ENCODE measurements at places on chromosomes 3 and 15.
A peak's percentile ranks its signal among the peaks of the same experiment; 100 is the strongest.

- DNase-seq = no peak
Measured at GRCh38 chr3:55512571-55513343, 25.7 kb upstream of the WNT5A start.

- DNase-seq = no peak
Measured at GRCh38 chr3:143261848-143262247, 142.3 kb downstream of the CHST2 start.

GRCh38 chr3:105417525-105418289, 51.0 kb downstream of the ALCAM start:
- no peak for DNase-seq

DNA sequence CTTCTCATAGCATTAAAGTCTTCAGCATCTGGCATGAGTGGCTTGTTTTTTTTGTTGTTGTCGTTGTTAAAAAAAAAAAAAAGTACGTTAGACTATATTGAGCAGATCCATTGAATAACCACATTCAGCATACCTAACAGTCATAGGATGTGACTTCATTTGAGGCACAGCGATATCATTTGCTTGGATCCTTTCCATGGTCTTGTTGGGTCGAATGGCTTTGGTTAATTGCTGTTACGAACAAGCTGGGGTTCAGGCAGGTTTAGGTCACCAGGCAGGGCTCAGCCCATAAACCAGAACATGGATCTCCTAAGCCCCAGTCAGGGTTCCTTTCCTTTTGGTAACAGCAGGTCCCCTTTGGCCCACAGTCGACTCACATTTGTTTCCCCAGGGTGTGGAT, 76.2 kb downstream of the POLR2M start:
- DNase-seq = no peak

- DNase-seq = peak; percentile 23
Measured at GRCh38 chr3:4976109-4976508, 3.1 kb upstream of the BHLHE40 start.

- no peak for DNase-seq
Measured at GRCh38 chr3:12143949-12144504, 14.7 kb downstream of the TIMP4 start.

DNA sequence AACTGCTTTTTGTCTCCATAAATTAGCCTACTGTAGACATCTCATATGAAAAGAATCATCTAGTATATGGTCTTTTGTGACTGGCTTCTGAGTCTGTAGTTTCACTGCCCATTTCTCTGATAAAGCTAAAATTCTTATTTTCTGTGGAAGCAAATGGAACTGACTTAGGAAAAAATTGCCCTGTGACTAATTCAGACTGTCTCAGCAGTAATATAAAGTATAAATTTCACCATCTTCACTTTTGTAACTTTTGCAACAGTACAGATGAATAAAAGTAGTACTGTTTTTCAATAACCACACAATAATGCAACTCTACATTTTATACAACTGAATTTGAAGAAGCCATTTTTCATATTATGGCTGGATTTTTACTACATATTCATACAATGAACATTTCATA, 104.1 kb downstream of the TBC1D5 start:
- no peak for DNase-seq

- DNase-seq = no peak
Measured at GRCh38 chr3:39937315-39937714, 127.9 kb downstream of the MYRIP start.

DNA sequence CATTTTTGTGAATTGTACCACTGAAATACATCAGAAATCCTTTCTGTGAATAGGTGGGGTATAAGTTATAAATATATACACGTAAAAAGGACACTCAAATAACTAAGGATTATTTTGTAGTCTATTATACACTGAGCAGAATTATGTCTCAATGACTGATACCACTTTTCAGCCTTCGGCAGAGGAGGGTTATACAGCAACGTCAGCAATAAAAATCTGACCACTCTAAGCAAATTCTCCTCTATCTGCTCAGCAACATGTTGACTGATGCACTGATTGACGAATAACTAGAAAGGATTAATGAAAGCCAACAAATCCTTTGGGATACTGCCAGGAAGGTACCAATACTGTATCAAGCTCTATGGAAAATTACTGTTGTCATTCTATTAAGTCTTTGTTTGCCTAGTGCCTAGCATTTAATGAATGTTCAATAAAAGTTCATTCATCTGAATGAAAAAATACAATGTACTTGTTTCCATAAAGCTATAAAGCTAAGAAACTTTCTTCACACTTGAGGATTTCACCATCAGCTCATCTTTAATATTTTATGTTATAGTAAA, 5.2 kb downstream of the ARPP19 start:
- DNase-seq = no peak

GRCh38 chr3:194058189-194058571, 77.8 kb upstream of the HES1 start:
- DNase-seq = no peak

DNA sequence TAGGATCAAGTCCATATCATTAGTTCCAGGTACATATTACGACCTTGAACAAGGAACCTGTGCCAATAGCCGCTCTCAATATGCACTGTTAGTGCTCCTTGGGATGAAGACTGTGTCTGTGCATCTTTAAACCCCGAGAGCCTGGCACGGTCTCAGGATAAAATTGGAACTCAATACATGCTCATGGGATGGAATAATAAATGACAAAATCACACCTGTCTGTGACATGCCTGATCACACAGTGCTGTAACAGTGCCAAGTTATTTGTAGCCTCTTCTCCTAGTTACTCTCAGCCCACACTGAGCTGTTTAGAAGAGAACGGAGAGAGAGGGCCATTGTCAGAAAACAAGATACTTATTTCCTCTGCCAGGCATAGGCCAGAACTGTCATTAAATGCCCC, 82.2 kb downstream of the SSR3 start:
- DNase-seq = no peak

DNA sequence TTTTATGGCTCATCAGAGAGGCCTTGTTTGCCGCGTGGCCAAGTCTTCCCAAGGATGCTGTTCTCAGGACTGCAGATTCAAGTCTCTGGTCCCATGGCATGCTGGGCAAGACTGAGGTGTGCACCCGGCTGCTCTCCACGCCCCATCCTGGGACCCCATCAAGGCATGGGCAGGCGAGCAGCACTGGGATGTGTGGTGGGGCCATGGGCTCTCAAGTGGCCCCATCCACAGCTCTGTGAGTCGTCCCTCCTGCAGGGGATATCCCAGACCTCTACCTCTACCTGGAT, 13.1 kb upstream of the GP9 start:
- no peak for DNase-seq

GRCh38 chr3:120025520-120025919, 68.7 kb downstream of the GSK3B start:
- DNase-seq = no peak

DNA sequence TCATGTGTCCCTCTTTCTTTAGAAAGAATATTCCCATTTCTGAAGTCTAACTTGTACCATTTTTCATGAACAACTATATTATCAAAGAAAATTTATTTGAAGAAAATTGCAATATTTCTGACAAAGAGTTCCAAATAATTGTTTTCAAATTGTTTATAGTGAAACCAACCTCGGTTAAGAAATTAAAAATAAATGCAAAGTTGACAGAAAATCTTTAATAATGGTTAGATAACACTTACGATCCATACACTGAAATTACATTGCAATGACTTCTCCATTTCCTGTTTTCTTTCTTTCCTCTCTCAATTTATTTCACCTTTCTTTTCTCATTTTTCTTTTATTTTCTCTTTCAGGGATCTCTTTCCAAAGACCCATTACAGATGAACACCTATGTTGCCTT, 125.1 kb downstream of the STAC start:
- DNase-seq = no peak

GRCh38 chr15:97566961-97567360, 393.5 kb upstream of the ARRDC4 start:
- DNase-seq = no peak

DNA sequence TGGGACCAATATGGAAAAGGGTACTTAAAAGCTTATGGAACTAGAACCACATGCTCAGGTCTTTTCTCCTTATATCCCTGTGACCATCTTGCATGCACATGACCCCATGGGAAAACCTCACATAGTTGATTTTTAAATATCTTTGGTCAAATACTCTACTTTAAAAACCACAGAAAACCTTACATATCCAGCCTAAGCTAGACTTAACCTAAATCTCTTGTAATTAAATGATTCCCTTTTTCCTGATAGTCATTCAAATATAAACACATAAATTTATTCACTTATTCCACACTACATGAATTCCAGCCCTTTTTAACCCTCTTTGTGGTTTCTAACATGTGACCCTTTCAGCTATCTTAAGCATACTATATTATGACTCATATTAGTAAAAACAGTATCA, 46.8 kb downstream of the DNAJC13 start:
- no peak for DNase-seq

DNA sequence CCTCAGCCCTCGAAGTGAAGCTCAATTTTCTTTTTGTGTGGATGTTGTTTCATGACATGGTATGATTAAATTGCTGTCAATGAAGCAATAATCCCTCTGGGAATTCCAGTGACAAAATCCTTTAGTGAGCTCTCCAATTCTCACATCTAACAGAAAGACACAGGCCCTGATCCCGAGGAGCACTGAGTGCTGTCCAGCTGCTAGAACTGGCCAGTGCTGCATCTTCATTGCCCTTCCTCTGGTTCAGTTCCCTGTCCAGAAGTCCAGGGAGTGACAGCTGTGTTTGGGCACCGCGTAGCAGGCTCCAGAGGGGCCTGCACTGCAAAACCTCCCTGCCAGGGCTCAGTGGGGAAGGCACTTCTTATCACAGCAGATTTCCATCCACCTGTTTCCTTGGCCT, 516.8 kb upstream of the ATP11B start:
- no peak for DNase-seq

Data from stimulated activated CD8-positive, alpha-beta memory T cell treated with anti-CD3 and anti-CD28 coated beads, Interleukin-7, amount 100 ng/mL, for 24 hours (primary cell).